ACHN (cell line): ENCODE measurements at places on chromosomes 11 and 22.

DNA sequence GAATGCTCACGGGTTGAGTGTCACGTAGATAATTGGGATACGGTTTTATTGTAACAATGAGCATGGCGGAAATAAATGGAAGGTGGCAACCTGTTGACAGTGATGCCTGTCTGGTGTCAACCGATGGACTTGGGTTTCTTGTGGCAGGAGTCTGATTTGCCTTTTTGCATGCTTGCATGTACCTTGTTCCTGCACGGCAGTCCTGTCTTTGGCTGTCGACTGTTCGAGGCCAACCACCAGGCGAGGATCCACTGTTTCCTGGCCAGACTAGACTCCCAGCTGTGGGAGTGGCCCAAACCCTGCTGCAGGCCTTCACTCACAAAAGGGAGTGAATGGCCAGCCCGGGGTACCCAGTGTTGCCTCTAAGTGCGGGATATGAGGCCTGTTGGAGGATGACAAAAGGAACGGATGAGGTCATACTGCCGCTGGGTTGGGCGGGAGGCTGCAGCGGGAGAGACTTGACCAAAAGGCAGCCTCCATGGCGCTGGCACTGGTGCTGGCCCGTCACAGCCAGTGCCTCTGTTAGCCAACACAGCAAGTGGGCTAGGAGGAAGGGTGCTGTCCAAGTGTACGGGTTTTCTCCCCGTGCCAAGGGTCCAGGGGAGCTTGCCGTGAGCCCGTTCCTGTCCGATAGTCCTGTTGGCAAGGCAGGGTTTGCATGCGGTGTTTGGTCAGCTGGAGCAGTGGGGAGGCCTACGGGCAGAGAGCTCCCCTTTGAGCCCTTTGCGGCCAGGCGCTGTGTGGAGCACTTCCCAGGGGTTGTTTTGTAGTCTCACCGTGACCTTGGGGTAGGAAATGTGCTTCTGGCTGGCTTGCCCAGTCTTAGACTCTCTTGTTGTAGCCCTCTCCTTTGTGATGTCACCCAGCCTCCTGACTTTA lies 974 bp downstream of the DGCR8 start:
- peak; percentile 51 for DNase-seq

GRCh38 chr11:79397252-79397651 lies 43.6 kb downstream of the TENM4 start:
- peak; percentile 28 for DNase-seq

DNA sequence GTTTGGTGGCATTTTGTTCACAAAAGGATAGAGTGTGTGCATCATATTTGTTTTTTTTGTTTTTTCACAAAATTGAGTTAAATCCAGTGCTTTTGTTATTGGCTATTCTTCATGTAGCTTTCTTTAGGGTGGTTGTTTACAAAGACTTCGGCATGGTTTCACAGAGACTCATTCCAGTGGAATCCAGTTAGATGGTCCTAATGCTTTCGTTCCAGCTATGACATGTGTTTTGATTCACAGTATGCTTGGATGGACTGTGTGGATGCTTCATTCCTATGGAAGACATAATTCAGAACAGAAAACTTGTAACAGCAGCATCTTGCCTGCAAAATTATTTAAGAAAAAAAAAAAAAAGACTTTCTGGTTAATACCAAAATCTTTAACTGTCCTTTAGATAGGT lies 97.9 kb downstream of the PDHX start:
- DNase-seq, result no peak

- no peak for DNase-seq
Observed at GRCh38 chr11:121344824-121345223, 52.3 kb downstream of the SC5D start.

DNA sequence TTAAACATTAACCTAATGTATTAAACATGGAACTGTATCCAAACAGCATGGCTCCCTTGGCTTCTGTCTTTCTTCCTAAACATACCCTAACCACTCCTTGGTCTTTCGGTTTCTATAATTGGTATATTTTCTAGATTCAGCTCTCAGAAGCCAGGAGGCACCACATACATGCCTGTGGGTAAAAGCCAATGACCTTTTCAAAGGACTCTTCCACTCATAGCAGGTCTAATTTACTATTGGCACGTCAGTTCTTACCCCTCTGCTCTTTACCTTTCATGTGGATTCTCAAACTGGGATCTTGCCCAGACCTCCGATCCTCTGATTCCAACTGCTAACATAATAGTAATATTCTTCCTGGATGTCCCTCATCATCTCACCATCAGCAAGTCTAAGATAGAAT lies 835.1 kb downstream of the NTM start:
- no peak for DNase-seq

DNA sequence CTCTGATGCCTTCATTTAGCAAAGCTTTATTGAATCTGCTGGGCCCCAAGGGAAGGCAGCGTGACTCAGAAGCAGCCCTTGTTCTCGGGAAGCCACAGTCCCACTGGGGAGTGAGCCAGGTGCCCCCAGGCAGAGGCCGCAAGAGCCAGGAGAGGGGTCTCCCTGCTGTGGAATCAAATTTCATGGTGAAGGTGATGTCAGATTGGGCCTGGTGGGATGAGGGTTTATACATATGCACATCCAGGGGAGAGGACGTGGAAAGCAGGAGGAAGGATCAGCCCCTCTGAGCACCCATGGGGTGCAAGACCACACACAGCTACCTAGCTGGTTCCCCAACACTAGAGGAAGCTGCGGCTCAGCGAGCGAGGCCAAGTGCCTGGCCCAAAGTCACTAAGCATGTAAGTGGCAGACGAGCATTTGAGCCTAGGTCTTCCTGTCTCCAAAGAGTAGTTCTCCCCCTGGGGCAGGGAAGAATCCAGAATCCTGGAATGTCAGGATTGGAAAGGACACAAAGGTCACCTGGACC lies 2.0 kb downstream of the SYNGR1 start:
- DNase-seq, result no peak

GRCh38 chr11:6538456-6538855 lies 41.4 kb downstream of the DNHD1 start:
- DNase-seq, result no peak

GRCh38 chr11:61828379-61828628 lies 204 bp downstream of the FADS2 start:
- DNase-seq, result no peak

DNA sequence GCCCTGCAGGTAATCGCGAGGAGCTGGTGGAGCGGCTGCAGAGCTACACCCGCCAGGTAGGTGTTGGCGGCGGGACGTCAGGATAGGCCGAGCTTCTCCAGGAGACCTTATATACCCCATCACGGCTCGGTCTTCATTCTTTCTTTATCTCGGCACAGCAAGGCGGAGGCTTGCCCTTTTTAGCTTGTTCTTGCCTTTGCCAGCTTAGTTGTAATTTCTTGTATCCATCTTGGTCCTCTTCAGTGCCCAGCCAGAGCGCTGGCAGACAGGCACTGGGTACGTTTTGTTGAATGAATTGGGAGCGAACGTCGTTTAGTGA lies 459 bp downstream of the SF3B2 start:
- DNase-seq, result no peak
